HS-5 (cell line): ENCODE measurements at places on chromosomes 5 and 9.

DNA sequence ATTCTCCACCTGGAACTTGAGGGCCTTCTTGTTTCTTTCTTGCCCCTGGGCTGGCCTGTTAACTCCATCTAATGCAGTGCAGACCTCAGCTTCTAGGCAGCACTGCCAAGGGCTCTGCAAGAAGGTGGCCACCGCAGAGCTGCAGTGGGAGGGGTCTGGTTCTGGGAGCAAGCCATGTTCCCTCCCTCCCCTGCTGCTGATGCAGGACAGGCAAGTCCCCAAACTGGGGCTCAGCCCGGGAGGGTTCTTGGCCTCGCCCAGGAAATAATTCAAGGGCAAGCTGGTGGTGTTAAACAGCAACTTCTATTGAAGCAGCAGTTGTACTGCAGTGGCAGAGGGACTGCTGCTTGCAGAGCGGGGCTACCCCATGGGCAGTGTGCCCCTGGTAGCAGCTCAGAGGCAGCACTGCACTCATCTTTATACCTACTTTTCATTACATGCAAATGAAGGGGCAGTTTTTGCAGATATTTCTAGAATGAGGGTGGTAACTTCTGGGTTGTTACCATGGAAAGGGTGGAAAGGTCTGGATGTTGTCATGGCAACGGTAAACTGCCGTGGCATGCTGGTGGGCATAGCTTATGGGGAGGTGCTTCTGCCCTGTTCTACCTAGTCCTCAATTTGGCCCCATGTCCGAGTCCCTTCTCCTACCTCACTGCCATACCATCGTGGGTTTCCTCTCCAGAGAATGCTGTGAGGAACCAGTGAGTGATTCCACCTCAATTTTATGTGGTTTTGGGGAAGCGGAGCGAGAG is 82.1 kb downstream of the WDR41 start:
- no peak for DNase-seq

GRCh38 chr5:109533751-109534272 is 124.0 kb upstream of the PJA2 start:
- DNase-seq = no peak

- DNase-seq = no peak
These were observed 32.9 kb downstream of the SEMA4D start for GRCh38 chr9:89465001-89465451.

DNA sequence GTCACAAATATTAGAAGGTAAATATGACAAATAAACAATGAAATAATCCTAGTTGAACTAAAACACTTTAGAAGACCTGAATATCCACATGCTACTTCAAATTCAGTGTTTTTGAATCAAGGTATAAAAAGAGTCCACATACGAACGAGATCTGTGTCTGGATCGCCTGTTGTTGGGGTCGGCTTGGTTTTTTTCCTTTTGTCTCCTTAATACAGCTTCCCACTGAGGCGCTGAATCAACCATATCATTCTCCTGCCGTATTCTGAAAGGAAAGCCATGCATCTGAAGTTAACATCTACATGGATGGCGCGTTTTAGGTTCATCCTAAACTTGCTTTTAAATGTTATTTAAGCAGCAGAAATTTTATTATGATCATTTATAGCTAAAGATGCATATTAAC is 235.2 kb downstream of the EPB41L4A start:
- no peak for DNase-seq

DNA sequence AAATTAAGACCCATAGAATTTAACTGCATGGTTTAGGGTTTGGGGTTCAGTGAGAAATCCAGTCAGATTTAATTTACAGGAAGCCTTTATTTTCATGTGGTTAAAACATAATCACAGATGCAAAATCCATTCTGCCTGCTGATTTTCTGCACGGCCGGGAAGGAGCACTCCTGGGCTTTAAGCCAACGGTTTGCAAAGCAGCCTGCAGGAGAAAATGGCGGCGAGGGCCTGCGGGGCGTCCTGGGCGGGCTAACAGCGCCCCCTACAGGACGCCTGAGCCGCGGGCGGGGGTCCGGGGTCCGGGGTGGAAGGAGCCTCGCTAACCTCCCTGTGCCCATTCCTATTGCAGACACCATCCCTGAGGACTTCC is 47.6 kb downstream of the THBS4 start:
- no peak for DNase-seq

DNA sequence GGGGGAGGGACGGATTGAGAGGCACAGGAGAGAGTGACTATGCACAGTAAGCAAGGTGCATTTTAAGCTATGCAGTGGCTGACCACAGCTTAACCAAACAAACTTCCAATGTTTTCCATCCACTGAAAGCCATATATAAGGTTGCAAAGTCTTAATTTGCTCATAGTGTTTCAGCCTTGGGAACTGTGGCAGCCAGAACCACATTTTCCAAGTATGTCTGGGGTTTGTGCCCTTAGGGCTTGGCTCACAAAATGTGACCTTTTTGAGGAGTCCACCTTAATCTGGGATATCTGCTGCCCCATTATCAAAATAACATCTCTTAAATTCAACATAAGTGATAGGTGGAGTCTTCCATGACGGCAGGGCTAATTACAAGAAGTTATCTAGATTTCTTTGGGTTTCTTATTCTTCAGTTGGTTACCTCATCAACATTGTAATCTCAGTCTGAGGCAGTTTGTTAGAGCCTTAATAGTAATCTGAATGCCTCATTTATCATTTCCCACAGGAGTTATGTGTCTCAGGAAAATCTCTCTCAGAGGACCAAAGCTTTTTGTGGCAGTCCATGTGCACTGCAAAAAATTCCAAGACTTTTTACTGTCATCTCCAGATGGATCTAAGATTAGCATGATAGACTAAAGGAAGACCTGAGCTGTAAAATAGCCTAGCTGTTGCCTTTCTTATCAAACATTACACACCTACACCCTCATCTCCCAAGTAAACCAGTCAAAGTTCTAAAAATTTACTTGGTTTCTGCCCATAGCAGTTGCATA is 15.2 kb upstream of the UBQLN1 start:
- DNase-seq = no peak

DNA sequence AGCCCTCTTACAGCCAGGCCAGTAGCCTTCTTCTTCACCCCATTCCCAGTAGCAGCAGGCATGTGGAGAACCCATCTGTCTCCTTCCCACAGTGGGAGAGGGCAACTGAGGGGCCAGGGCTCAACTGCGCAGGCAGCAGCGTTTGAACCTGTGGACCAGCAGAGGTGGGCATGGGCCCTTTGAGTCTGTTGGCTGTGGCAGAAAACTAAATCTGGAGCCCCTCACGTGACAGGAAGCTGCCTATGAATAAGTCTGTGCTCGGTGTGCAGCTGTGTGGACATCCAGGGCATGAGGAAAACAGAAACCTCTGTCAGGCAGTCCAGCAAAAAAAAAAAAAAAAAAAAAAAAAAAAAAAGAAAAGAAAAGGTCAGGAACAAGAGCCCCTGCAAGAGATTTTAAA is 189.2 kb upstream of the NR3C1 start:
- no peak for DNase-seq

GRCh38 chr5:141322261-141322660 is 1.7 kb upstream of the TAF7 start:
- no peak for DNase-seq

GRCh38 chr5:35860686-35861085 is 4.0 kb downstream of the IL7R start:
- peak; percentile 53 for DNase-seq

GRCh38 chr5:119072496-119072895 is 1.6 kb downstream of the DMXL1 start:
- DNase-seq = no peak

GRCh38 chr5:1565737-1566734 is 42.3 kb upstream of the LPCAT1 start:
- no peak for DNase-seq
